ENCODE measurements at places on chromosomes 6 and 20. TPM values are rescaled to one million over a fixed set of nuclear protein-coding genes. Genes with fewer than 3 reads are reported as not detected.

ARHGAP40 gene
- total RNA-seq = not detected

DNAH8 gene
- total RNA-seq = under 0.01 TPM

SEC23B gene
- total RNA-seq = 34.7 TPM

SLC32A1 gene
- total RNA-seq = not detected

EPPIN gene
- not detected for total RNA-seq

CLDN20 gene
- not detected for total RNA-seq

MRAP2 gene
- total RNA-seq = 0.17 TPM

ADTRP gene
- total RNA-seq = 1.3 TPM

EYS gene
- total RNA-seq = not detected

NPEPL1 gene
- 18.7 TPM for total RNA-seq

ZNF343 gene
- 15.0 TPM for total RNA-seq

KIAA0408 gene
- 1.3 TPM for total RNA-seq

MLN gene
- total RNA-seq = not detected

CCDC170 gene
- 0.77 TPM for total RNA-seq

LY6G6D gene
- total RNA-seq = not detected

ZNFX1 gene
- 29.5 TPM for total RNA-seq

FIG4 gene
- total RNA-seq = 26.5 TPM

ZC2HC1B gene
- total RNA-seq = not detected

BPIFB4 gene
- total RNA-seq = not detected

PRSS16 gene
- total RNA-seq = not detected

ARFGEF3 gene
- total RNA-seq = under 0.01 TPM

SNAP25 gene
- total RNA-seq = 4.5 TPM
